ENCODE measurements at places on chromosomes 3 and 15. TPM values are rescaled to one million over a fixed set of nuclear protein-coding genes. Genes with fewer than 3 reads are reported as not detected.

NCEH1 gene
- total RNA-seq = 9.7 TPM

PLA2G4E gene
- not detected for total RNA-seq

XRN1 gene
- 39.0 TPM for total RNA-seq

TGM4 gene
- not detected for total RNA-seq

LSAMP gene
- 0.64 TPM for total RNA-seq

SLC38A3 gene
- not detected for total RNA-seq

ARPP21 gene
- not detected for total RNA-seq

GOLGA8K gene
- total RNA-seq = not detected

PSTPIP1 gene
- not detected for total RNA-seq

CCDC39 gene
- total RNA-seq = under 0.01 TPM

FBXL22 gene
- 1.3 TPM for total RNA-seq

RTP1 gene
- total RNA-seq = not detected

SLC49A4 gene
- total RNA-seq = 27.1 TPM

ABHD10 gene
- total RNA-seq = 38.0 TPM
